Cerebellum (tissue), 4 donors: ENCODE measurements at places on chromosomes 11 and 22. TPM values are rescaled to one million over a fixed set of nuclear protein-coding genes. Genes with fewer than 3 reads are reported as not detected.

DNA sequence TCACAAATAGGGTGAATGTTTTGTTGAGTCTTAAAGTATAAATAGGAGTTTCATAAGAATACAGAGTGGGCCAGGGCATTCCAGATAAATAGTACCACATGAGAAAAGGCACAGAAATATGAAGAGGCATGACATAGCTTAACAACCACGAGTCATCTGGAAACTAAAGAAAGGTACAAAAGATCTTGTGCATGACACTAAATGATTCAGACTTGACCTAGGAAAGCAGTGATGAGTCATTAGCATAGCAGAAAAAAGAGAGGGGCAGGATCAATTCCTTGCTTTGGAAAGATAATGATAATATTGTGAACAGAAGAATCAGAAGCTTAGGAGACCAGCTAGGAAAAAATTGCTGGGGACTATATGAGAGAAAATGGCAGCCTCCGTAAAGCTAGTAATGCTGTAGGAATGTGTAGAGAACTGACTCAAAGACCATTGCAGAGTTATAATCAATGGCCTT lies 47.6 kb upstream of the FIBIN start:
- DNase-seq: no peak

DNA sequence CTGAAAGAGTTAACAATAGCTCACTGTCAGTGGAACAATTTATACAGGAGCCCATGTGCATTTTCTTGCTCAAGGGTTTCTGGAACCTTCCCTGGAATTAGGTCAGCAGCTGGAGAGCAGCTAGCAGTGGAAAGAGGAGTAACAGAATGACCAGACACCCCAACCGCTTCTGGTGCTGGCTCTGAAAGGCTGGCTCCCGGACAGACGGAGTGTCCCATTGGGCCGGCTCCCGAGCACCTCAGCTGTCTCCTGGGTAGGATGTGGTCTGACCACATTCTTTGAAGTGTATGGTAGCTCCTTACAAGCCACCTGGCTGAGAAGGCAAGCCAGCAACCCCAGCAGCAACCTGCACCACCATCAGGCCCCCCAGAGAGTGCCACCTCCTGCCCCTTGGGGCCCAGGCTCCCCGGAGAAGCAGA lies 44.7 kb downstream of the ABTB2 start:
- DNase-seq: no peak

- no peak for DNase-seq
These were observed 14.9 kb upstream of the TSKU start for GRCh38 chr11:76768088-76768908.

PYGM gene
- 1.1 TPM for total RNA-seq

NLRP6 gene
- not detected for total RNA-seq
